Hematopoietic multipotent progenitor cell (in vitro differentiated cells): ENCODE measurements at places on chromosomes 3 and 15.

GRCh38 chr15:57769266-57769665, 62.8 kb downstream of the POLR2M start:
- no peak for DNase-seq

DNA sequence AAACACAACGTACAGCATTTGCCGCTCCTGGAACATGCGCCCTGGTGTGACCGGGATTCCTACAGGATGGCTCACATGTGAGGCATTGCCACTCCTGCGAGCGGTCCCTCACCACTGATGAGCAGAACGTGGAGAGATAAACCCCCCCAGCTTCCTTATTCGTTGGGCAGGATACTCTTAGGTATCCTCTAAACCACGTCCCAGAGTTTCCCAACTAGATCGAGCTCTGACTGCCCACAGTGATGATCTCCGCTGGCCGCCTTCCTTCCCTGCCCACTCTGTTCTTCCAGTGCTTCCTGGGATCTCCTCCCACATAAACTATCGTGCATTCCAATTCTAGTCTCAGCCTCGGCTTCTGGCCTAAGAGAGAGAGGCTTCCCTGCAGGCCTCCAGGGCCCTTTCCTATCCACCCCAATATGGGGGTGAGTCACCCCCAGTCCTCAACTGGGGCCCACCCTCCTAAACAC, 91.8 kb downstream of the TOP2B start:
- no peak for DNase-seq

GRCh38 chr3:179606534-179607085, 2.0 kb downstream of the NDUFB5 start:
- DNase-seq: no peak

- no peak for DNase-seq
Observed at GRCh38 chr3:23948761-23949160, 3.7 kb downstream of the NR1D2 start.

GRCh38 chr3:159882790-159883779, 105.5 kb upstream of the IL12A start:
- peak; percentile 41 for DNase-seq

DNA sequence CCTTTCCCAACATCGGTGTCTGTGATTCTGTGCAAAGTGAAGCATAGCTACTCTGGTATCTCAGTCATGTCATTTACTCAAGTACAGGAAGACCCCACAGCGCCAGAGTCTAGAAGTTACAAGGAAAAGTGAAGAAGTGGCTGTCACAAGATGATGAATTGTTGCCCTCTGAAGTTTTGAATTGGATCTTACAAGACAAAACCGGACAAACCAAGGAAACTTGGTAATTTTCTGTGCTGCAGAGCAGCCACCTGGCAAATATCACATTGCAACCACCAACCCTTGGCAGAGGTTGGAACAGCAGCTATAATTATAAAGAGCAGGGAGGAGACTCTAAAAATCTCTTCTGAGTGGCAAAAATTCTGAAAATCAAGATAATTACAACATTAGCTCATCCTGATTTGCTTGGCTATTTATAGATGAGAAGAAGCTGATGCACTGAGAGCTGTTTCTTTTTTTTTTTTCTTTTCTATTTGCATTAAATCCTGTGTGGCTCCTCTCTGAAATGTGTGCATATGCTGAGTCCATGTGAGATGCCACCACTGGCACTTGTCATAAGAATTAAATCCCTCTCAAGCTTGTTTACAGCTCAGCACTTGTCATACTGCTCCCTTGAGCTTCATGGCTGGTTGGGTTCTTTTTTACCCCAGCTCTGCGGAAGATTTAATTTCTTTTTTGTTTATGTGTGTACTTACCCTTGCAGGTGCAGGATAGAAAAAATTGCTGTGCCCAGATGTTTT, 68.0 kb upstream of the MNS1 start:
- DNase-seq: no peak

- DNase-seq: no peak
Observed at GRCh38 chr3:191499307-191500080, 38.5 kb downstream of the PYDC2 start.

- no peak for DNase-seq
Observed at GRCh38 chr15:91941871-91942658, 88.6 kb downstream of the SLCO3A1 start.

GRCh38 chr3:125129512-125129997, 73.8 kb upstream of the HEG1 start:
- no peak for DNase-seq

DNA sequence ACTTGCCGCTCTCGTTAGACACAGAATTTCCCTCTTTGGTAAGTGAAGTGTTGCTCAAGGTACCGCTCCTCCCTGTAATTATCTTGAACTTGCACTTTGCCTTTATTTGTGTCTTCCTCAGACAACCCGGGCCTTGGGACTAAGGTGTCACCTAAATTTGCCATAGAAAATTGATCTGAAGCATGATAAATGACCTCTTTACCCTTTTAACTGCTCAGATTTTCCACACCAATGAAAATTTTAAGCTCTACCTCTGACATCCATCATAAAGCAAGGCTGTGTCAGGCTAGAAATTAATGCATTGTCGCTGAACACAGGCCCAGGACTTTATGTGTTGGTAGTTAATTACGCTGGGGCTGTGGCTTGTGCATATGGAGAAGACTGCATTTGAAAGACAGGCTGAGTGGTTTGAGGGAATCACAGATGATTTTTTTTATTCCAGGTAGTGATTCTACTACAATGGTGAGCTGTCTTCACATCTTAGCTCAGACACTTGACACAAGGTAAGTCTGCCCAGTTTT, 199.6 kb upstream of the CHRM5 start:
- DNase-seq: no peak
